ENCODE measurements at places on chromosomes 6 and 20. TPM values are rescaled to one million over a fixed set of nuclear protein-coding genes. Genes with fewer than 3 reads are reported as not detected.
A peak's percentile ranks its signal among the peaks of the same experiment; 100 is the strongest.

Gene F13A1
- total RNA-seq, result not detected

Gene DSP
- 19.2 TPM for total RNA-seq

Gene TRIM10
- under 0.01 TPM for total RNA-seq

Gene TMEM74B
- total RNA-seq, result 0.44 TPM

Gene EYS
- total RNA-seq, result under 0.01 TPM

DNA sequence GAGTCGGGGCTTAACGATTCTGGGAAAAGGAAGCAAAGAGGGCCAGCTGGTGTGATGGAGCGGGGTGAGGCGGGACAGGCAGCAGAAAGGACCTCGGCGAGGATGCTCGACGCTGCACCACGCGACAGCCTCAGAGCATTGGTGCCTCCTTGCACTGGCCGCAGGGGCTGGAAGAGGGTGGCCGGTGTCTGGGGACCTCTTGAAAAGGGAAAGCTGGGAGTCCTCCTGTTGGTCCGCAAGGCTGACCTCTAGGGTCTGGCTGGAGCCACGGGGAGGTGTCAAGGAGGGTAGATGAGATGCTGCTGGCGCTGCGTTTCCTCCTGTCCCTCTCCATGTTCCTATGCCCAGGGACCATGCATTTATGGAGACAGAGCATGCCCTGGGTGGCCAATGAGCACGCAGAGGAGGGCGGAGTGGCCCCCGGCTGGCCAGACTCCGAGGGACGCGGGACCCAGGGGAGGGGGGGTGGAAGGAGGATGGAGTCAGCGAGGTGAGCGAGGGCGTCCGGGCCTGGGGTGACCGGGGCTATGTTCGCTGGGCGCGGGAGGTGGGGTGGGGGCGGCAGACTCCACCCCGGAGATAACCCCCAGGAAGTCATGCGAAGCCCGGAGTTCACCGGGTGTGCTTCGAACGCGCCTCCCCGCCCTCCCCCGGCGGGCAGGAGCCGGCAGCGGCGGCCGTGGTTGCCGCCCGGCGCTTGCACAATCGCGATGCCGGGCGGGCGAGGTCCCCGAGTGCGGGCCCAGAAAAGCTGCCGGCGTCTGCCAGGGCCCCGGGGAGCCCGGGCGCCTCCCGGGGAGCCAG, at the start of gene CYP24A1:
CYP24A1 (minus strand) TSS at position 334 of the 804 bp plus-strand sequence. CDS start 407 bp downstream, outside the sequence.
- DNase-seq, result no peak

- DNase-seq, result no peak
Observed at GRCh38 chr6:146543940-146544615, 445 bp downstream of the RAB32 start.

DNA sequence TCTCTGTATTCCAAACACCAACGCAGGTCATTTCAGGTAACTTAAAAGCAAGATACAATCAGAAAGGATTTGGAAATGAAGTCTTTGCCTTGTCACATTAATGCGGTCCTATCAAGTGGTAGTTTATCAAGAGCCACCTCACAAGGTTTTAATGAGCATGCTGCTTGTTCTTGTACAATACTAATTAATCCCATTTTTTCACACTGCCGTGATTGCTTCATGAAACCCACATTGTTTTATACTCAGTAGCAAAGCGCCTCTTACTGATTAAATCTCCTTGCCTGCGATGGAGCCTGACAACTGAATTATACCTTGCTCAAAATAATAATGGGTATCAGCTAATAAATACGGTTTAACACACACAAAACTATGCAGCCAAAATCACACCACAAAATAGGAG, 234.1 kb upstream of the TSHZ2 start:
- no peak for DNase-seq

DNA sequence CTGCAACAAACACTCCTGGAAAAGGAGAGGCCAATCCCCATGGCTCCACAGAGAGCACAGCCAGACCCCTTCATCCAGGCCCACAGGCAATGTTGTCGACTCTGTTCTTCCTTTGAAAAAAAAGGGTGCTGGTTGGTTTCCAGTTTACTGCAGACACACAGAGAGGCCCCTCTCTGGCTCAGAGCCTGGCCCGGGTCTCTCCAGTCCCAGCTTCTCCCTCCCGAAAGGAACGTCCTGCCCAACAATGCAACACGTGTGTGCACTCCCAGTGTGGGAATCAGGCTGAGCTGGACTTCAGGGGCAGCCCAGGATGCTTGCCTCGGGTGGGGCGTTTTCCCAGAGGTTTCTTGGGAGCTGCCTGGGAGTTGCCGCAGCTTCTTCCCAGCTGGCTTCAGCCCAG, 4.5 kb upstream of the NKAIN4 start:
- no peak for DNase-seq

DNA sequence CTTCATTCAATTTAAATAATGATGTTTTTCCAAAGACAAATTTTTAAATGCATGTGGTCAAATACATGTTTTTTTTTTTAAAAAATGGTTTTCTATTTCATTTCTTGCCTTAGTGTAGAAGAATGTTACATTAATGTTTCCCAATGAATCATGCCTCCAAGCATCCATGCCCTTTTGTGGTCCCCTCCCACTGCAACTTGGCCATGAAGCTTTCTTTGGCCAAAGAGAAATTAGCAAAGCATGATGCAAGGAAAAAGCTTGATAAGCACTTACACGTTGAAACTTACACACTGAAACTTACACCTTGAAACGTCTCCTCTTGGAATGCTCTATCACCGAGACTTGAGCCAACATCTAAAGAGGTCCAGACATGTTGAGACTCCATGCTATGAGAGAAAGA, 93.0 kb upstream of the ELOVL5 start:
- no peak for DNase-seq

DNA sequence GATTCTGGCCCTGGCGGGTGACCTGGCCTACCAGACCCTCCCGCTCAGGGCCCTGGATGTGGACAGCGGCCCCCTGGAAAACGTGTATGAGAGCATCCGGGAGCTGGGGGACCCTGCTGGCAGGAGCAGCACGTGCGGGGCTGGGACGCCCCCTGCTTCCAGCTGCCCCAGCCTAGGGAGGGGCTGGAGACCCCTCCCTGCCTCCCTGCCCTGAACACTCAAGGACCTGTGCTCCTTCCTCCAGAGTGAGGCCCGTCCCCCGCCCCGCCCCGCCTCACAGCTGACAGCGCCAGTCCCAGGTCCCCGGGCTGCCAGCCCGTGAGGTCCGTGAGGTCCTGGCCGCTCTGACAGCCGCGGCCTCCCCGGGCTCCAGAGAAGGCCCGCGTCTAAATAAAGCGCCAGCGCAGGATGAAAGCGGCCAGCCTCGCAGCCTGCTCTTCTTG, 868 bp upstream of the SLC2A4RG start:
- DNase-seq, result peak; percentile 52

DNA sequence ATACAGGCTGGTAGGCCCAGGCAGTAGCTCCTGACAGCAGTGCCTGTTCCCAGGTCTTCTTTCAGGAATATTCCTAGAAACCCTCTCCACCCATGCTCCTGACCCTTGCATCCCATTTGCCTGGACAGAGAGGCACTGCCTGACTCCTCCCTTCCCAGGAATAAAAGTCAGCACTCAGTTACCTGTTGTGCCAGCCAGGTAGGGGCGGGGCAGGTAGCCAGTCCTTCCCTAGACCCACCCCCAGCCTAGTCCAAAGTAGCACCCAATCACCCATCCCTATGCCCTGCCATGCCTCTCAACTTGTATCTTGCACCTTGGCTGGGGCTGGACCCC, 129.9 kb downstream of the MRPL14 start:
- no peak for DNase-seq

DNA sequence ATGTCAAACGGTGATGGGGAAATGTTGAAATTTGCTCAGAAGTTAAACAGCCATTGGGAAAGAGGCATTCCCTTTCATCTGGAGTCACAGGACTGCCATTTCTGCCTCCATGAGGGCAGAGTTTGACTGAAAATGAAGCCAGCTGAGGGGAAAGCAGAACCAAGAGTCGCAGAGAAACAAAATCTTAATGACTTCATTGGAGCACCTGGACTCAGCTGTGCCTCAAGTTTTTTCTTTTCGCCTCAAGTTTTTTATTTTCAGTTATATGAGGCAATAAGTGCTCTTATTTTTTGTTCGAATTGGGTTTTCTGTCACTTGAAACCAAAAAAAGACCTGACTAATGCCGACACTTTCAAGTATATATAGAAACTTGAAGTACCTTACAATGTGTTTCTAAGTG, 161.3 kb downstream of the PKHD1 start:
- no peak for DNase-seq

DNA sequence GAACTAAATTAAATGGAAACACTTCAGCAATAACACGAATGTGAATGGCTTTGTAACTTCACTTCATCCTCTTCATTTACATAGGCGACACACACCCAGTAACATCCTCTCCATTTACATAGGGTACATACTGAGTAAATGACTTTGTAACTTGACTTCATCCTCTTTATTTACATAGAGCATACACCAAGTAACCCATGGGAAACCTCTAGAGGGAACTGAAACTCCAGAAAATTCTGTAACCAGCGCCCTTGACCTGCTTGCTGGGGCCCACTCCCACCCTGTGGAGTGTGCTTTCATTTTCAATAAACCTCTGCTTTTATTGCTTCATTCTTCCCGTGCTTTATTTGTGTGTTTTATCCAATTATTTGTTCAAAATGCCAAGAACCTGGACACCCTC, 81.6 kb upstream of the OPRM1 start:
- DNase-seq, result no peak

GRCh38 chr20:23105193-23105592, 19.1 kb upstream of the CD93 start:
- no peak for DNase-seq

DNA sequence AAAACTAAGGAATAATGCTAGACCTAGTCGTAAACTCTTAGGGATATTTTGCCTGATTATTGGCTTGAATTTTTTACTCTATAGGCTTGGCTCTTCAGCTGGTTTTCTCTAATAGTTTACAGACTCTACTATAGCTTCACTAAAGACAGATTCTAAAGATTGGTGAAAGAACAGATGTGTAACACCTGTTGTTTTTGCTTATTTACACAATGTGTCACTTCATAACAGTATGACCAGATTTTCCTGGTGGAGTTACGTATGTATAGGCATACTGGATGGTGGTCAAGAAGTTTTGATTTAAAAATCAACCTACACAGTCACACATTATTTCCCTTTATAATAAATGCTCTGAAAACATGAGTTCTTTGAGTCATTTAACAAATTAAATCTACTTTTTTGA, 4.8 kb downstream of the COL19A1 start:
- no peak for DNase-seq

- DNase-seq, result peak; percentile 98
Observed at GRCh38 chr6:104705095-104705707, 154.5 kb downstream of the HACE1 start.

DNA sequence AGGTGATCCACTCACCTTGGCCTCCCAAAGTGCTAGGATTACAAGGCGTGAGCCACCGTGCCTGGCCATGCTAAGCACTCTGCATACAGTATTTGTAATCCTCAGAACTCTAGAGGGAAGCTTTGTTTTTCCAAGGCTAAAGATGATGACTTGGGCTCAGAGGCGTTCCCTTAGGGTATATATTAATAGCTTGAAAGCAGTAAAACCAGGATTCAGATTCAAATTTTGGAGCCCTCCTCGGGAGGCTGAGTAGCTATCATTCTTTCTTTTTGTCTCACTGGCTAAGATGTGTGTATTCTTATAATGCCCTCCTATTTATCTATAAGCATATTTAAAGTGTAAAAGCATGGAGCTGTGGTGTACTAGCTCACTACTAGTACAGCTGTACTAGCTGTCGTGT, 68.5 kb downstream of the PRPH2 start:
- DNase-seq, result no peak

DNA sequence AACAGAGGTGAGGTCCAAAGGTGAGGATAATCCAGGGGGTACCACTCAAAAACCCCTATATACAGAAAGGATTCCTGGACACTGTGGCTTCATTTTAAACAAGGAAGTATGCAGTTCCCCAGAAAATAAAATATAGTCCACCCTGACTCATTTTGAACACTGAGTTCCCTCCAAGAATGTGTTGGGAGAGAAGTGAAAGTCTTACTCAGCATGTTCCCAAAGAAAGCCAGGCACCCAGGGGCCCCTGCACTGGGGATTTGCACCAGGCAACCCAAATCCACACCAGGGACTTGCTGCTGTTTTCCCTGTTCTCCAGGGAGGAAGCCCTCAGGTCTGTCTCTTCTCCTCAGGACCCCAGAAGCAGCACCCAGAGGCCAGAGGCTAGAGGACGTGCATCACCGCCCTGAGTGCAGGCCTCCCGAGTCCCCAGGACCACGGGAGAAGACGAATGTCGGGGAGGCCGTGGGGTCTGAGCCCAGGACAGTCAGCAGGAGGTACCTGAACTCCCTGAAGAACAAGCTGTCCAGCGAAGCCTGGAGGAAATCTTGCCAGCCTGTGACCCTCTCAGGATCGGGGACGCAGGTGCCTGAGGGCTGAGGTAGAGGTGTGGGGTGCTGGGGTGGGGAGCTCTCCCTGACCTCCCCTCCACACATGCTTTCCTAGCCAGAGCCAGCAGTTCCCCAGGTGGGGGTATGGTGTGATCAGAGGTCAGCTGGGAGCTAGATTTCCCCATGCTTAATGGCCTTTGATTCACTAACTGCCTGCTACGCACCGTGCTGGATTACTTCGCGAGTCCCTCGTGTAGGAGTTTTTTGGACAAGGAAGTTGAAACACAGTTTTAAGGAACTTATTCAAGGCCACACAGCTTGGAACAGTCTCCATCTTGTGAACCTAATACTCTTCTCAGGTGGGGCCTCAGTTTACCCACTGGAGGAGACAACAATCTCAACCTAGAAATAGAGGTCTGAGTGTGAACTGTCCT, 3.3 kb downstream of the FGD2 start:
- DNase-seq, result no peak

- DNase-seq, result no peak
Observed at GRCh38 chr6:80340280-80340679, 233.8 kb downstream of the BCKDHB start.

GRCh38 chr6:163413345-163414116, 987 bp upstream of the QKI start:
- DNase-seq, result peak; percentile 97

DNA sequence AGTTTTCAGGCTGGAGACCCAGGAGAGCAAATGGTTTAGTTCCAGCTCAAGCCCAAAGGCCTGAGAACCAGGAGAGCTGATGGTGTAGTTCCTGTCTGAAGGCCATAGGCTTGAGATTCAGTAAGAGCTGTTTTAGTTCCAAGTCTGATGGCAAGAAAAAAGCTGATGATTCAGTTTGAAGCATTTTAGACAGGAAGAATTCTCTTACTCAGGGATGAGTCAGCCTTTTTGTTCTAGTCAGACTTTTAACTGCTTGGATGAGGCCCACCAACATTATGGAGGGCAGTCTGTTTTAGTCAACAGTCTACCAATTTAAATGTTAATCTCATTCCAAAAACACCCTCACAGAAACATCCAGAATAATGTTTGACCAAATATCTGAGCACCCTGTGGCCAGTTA, 2.5 kb downstream of the ZSCAN26 start:
- peak; percentile 91 for DNase-seq

DNA sequence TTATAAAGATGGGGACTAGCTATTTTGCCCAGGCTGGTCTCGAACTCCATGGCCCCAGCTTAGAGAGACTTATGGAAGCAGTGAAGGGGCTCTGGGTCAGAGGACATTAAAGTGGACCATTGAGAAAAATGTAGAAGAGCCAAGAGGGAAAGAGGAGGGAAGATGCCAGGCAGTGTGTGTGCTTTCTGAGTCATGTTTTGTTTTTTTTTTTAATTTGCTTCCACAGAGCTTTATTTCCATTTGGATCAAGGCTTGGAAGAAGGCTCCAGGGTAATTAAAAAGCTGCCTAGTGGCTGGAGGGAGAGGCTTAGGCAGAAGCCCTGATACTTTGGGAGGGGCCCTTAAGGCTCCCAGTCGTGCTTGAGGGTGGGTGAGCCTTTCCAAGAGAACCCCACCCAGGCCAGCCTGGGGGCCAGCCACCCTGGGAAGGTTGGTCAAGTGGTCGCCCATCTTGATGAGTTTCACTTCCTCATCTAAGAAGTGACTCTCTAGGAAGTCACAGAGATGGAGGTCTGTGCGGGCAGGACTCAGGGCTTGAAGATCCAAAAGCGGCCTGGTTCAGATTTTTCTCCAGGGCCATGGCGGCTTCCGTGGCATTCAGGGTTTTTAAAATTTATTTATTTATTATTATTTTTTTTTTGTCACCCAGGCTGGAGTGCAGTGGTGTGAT, 3.0 kb upstream of the ZNF335 start:
- DNase-seq, result no peak
